Activated naive CD4-positive, alpha-beta T cell treated with anti-CD3 and anti-CD28 coated beads for 36 hours (primary cell): ENCODE measurements at places on chromosomes 4 and X. TPM values are rescaled to one million over a fixed set of nuclear protein-coding genes. Genes with fewer than 3 reads are reported as not detected.

DNA sequence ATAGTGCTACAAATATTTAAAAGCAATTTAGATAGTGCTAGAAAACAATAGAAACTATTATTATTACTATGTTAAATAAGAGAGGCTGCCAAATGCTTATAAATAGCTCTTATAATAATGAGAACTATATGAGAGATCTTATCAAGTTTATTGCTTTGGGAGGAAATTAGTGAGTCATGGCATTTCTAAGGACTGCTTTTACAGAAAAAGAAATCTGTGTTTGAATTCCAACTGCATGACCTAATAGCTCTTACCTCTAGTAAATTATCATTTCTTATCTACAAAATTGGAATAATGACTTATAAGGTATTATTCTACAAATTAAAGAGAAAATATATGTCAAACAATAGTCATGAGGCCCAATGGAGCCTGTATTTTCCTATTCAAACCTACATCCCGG, 177.2 kb downstream of the GABRG1 start:
- DNase-seq, result no peak

DNA sequence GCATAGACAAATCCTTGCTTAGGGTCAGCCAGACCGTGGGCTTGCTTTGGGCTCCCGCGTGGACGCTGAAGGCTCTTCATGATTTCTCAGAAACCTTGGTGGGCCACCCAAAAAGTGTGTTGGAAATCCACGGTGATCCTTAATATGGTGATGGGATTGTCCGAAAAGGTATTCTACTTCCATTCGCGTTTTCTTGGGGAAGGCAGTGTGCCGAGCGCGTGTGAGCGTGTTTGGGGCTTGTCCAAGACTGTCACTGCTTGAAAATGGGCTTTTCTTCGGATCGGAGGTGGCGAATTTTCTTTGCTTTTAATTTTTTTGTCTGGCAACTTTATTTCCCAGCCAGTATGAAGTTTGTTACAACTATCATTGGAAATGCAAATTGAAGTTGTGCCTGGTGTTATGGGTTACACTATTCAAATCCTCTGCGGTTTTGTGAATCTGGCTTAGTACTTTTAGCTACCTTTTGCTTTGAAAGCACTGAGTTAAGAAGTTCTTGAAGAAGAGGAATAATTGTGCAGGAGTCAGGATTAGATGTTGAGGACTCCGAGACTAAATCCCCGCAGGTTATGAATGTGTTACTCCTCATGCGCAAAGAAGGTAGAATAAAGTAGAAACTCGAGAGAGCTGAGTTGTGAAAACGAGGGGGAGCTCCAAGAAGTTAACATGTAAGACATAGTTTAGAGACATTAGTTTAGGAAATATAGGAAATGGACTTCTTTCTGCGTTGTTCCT, 3.2 kb downstream of the SPRY1 start:
- no peak for DNase-seq

GRCh38 chrX:111168314-111168713, 72.3 kb downstream of the PAK3 start:
- DNase-seq, result peak; percentile 16

The MTTP gene
- 0.47 TPM for total RNA-seq
